Bronchial epithelial cell (primary cell): ENCODE measurements at places on chromosomes 1 and 21.
A peak's percentile ranks its signal among the peaks of the same experiment; 100 is the strongest.

DNA sequence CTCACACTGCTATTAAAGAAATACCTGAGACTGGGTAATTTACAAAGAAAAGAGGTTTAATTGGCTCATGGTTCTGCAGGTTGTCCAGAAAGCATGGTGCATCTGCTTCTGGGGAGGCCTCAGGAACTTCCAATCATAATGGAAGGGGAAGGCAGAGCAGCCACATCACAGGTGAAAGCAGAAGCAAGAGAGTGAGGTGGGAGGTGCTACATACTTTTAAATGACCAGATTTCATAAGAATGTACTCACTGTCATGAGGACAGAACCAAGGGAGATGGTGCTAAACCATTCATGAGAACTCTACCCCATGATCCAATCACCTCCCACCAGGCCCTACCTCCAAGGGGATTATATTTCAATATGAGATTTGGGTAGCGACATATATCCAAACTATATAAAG lies 55.7 kb downstream of the MRPL39 start:
- no peak for DNase-seq

GRCh38 chr1:1360506-1361169 lies 2.3 kb upstream of the MXRA8 start:
- DNase-seq = peak; percentile 66

GRCh38 chr1:44636688-44637598 lies 37.3 kb downstream of the TMEM53 start:
- peak; percentile 84 for DNase-seq

GRCh38 chr1:26545969-26546323 lies 16.4 kb downstream of the RPS6KA1 start:
- peak; percentile 18 for DNase-seq

- no peak for DNase-seq
Observed at GRCh38 chr1:231192620-231193163, 30.8 kb downstream of the TRIM67 start.

GRCh38 chr1:60867782-60868181 lies 214.6 kb upstream of the NFIA start:
- DNase-seq = no peak

DNA sequence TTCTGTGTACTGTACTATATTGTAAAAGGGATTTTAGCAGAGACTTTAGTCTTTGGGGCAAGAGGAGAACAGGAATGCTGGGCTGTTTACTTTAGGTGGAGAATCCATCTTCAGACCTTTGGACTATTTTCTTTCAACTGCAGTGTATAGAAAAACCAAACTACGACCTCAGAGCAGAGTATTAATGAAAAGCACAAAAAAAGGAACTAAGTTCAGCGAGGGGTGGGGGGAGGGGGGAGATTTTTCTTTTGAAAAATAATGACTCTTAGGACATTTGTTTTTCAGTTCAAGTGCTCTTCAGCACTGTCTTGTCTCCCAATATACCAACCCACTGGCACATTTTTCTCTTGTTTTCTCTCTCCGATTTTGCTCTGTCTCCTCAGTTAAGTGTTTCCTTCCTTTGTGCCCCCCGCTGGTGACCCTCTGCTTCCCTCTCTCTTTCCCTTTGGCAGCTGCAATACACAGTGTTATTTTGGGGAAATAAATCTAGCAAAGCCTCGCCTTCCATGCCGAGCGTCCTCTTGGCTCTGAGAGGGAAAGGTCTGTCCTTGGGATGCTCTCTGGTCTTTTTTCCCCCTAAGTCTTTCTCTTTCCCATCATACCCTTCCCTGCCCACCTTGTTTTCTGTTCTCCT lies 44.8 kb downstream of the ACP6 start:
- DNase-seq = no peak

GRCh38 chr1:151145304-151146071 lies 943 bp downstream of the SEMA6C start:
- no peak for DNase-seq

DNA sequence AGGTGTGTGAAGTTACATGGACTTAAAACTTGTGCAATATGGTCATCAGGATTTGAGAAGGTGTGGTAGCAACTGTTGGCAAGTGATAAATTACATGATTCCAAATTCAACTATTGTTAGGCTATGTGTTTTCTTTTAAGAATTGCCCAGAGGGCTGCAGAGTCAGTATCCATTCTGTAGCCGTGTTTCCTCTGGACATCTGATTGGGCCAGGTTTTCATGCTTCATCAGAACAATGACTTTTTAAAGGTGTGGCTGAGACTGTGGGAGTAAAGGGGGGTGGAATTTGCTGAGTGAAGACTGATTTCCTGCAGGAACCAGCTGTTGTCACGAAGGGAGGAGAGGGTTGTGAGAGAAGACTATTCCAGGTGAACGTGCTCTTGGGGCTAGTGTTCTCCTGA lies 1.7 kb upstream of the HRNR start:
- peak; percentile 98 for DNase-seq

GRCh38 chr21:38766987-38767722 lies 38.6 kb upstream of the ETS2 start:
- DNase-seq = peak; percentile 77

GRCh38 chr21:27076025-27076424 lies 109.1 kb upstream of the ADAMTS5 start:
- DNase-seq = no peak

GRCh38 chr1:110185181-110185580 lies 24.9 kb upstream of the KCNC4 start:
- no peak for DNase-seq

GRCh38 chr1:41360074-41360785 lies 1.0 kb upstream of the FOXO6 start:
- peak; percentile 67 for DNase-seq
